Skeletal muscle cell (primary cell): ENCODE measurements at places on chromosomes 3 and 15.

DNA sequence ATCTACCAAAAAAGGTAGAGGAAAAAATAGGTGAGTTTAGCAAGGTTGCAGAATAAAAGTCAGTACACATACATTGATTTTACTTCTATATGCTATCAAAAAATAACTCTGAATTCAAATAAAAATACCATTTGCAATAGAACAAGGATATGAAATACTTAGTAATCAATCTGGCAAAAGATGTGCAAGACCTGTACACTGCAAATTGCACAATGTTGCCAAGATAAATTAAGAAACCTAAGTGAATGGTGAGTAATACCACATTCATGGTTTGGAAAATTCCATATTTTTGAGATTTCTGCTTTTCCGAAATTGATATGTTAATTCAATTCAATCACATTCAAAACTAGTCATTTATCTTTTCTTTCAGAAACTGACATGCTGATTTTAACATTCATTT, 464.8 kb downstream of the EPHA3 start:
- DNase-seq: no peak

DNA sequence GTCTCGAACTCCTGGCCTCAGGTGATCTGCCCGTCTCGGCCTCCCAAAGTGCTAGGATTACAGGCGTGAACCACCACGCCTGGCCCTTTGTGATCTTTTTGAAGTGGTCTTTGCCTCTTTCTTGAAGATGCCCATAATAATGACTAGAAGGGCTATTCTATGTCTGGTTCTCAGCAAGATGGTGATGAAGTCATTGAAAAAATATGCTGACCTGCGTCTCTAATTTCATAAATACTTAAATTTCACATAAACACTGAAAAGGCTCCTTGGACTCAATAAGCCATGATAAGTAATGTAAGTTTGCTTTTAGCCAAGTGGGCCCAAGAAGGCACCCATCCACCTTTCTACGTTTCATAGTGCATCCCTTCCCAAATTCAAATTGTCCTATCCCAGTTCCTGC, 775 bp upstream of the MAPK6 start:
- DNase-seq: no peak

DNA sequence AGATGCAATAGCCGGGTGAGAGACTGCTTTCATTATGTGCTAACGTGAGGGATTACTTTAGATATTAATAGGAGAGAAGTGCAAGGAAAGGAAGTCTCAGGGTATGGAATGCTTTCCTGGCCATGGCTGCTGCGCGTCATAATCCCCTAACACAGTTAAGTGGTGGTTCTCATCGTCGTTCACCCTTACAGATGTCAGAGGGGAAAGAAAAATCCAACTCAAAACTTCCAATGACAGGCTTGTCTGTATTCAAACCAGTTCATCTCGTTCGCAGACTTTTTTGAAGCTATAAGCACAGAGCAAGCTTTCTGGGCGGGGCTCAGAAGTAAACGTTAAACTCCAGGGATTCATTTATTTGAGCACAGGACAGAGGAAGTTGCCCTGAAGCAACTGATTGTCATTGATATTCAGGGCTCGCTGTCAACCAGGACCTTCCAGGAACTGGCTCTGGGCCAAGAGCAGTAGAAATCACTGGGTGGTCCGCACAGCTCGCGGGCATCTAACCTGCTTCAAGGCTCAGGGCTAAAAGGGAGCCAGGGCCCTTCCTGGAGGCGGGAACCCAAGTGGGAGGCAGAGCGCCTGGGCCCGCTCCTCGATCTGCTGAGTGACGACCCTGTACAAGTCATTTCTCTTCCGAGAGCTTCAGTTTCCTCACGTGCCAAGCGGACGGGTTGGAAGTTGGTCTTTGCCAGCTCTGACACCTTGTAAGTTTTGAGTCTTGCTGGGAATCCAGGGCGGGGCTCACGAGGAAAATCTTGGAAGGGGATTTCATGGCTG, 1.1 kb upstream of the LPP start:
- DNase-seq: no peak

GRCh38 chr3:26202169-26202568, 412.3 kb downstream of the OXSM start:
- DNase-seq: no peak

- no peak for DNase-seq
Observed at GRCh38 chr15:93520206-93520605, 431.2 kb upstream of the RGMA start.

GRCh38 chr15:71051539-71051938, 63.7 kb upstream of the THSD4 start:
- peak; percentile 73 for DNase-seq

- no peak for DNase-seq
Observed at GRCh38 chr3:16423298-16423697, 90.2 kb downstream of the RFTN1 start.

DNA sequence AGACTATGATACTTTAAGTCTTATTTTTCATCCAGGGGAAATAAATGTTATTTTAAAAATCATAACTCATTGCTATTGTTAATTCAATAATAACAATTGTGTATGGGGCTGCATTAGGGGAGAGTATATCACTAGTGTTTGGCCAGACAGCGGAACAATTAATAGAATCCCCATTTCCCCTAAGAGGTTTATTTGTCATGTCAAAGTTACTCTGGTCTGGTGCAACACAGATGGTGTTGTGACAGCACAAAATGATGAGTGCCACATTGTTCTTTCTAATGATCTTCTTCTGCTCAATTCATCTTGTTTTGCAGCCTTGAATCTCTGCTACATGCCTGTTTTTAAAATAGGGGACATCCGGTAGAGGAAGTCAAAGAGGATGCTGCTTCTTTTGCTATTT, 351.6 kb downstream of the NSUN3 start:
- no peak for DNase-seq

- no peak for DNase-seq
Observed at GRCh38 chr3:138203938-138204337, 16.8 kb downstream of the ARMC8 start.

DNA sequence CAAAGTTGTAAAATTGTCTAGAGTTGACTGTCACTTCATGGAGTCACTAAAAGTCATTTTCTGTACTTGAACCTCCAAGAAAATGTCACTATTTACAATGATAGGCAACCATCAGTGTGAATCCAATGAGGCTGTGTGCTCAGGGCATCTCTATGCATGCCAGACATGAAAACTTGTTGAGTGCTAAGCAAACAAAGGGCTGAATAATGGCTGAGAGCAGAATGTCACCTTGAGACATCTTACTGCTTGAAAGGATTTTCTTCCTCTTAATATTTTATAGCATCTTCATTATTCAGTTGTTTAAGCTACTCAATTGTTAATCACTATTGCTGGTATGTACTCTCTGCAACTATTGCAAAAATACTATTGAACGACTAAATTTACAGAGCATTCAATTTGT, 184.7 kb downstream of the PLCH1 start:
- no peak for DNase-seq

DNA sequence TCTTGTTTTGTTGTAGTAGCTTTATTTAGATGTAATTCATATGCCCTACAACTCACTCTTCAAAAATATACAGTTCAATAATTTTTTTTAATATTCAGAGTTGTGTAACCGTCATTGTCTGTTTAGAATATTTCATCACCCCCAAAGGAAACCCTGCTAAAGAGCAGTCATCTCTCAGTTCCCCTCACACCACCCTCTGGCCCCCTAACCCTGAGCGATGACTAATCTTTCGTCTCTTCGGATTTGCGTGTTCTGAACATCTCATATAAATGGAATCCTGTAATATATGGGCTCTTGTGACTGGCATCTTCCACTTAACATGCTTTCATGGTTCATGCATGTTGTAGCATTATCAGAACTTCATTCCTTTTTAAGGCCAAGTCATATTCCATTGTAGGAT, 183.8 kb downstream of the ATG7 start:
- peak; percentile 90 for DNase-seq

- no peak for DNase-seq
Observed at GRCh38 chr15:80844011-80844732, 65.0 kb downstream of the CEMIP start.

GRCh38 chr15:78838489-78838888, 27.2 kb upstream of the ADAMTS7 start:
- no peak for DNase-seq

- no peak for DNase-seq
Observed at GRCh38 chr15:24957691-24958090, 2.9 kb downstream of the SNRPN start.

DNA sequence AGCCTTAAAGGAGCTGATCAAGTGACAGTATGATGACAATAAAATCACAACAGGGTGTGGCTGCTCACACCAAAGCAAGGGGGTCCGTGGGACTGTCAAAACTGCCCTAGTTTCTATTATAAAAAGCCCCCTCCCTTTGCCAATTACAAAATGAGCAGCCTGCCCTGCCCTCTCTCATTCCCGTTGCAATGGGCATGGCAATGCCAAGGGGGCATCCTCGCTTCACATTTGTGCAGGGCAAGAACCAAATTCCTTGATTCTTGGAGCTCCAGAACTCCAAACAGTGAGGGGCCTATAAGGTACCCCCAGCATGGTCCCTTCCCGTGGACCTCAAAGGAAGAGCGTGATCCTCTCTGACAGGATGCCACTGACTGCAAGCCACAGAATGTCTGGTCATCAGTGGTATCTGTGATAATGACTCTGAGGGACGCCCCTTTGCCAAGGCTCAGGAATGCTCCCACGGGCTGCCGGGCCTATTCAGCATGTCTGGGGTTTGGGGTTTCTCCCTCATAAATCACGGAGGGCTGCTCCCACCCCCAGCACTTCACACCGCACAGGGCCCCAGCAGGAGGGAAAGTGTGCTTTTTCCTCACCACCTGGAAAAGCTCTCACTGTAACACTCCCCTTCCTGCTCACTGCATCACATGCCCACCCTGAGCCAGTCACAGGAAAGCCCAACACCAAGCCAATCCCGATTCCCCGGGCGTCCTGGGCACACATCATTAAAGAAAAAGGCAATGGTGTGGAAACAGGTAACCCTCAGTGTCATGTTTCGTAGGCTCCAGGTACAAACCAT, 105.1 kb upstream of the TRPM1 start:
- DNase-seq: no peak

- DNase-seq: peak; percentile 20
Observed at GRCh38 chr3:150970665-150971324, 1.7 kb downstream of the CLRN1 start.

DNA sequence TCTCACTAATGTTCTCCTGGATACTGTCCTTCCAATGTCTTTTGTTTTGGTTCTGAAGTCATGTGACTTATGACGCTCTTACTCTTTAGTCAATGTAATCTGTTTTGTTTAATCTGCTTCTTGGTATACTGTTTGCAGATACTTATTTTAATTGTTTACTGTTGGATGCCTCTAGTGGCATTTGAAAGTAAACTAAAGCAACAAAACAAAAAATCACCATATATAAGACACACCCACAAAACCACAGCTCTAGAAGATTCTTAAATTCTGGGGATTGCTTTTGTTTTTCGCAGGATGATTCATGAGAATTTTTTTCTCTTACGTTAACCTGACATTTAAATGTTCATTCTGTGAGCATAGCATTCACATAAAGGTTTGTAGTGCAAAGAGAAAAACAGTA, 16.8 kb downstream of the SLC25A26 start:
- DNase-seq: no peak
